ENCODE measurements at places on chromosomes 5 and 9.

DNA sequence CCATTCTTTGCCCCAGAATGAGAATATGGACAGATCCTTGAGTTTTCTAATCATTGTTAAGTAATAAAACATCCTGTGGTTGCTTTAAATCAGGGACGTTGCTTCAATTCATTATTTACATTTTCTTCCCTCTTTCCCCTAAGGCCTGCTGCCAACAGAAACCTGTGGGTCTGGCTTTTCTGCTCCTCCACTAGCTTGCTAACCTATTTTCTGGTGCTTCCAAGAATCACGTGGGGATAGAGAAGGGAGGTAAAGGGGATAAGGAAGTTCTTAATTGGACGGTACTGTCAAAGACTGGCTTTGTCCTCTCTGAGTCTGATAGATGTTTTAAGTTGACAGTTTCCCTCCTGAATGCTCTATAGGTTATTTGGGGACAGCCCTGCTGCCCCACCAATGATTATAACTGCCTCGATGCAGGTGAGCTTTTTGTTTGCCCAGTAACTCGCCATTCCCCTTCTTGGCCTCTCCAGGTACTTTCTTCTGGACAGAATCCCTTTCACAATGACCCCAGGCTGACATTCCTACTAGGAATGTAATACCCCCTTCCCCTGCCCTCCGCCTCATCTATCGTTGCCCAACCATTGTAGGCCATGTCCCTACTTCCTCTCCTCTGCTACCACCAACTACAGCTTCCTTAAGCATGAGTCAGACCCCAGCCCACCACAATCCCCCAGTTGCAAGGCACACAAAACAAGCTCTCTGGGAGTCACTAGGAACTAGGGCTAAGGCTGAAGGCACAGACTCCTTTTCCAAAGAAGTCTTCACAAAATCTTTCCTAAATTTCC, 19.9 kb upstream of the CPEB4 start:
- DNase-seq = no peak

DNA sequence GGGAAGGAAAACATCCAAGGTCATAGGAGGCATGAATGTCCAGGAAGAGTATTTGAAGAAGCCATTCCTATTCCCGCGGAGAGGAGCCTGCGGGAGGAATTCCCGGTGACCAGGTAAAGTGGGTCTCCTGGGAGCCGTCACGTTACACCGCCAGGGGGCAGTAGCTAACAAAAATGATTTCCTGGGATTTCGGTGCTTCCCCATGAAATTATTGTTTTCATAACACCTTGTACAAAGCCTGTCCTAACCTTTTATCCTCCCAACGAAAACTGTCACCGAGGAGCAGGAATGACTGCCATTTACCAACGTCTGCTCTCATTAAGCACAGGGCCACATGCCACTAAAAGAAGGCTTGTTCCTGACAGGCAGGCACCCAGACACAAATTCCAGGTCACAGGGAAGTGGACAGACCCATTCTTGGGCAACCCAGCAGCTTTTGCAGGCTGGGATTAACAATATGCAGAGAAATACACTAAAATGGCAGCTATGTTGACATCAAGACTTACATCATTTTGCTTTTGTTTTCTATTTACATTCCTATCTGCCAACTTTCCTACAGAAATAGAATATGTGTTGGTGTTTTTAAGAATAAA, 41.2 kb upstream of the CTSL start:
- peak; percentile 53 for DNase-seq

DNA sequence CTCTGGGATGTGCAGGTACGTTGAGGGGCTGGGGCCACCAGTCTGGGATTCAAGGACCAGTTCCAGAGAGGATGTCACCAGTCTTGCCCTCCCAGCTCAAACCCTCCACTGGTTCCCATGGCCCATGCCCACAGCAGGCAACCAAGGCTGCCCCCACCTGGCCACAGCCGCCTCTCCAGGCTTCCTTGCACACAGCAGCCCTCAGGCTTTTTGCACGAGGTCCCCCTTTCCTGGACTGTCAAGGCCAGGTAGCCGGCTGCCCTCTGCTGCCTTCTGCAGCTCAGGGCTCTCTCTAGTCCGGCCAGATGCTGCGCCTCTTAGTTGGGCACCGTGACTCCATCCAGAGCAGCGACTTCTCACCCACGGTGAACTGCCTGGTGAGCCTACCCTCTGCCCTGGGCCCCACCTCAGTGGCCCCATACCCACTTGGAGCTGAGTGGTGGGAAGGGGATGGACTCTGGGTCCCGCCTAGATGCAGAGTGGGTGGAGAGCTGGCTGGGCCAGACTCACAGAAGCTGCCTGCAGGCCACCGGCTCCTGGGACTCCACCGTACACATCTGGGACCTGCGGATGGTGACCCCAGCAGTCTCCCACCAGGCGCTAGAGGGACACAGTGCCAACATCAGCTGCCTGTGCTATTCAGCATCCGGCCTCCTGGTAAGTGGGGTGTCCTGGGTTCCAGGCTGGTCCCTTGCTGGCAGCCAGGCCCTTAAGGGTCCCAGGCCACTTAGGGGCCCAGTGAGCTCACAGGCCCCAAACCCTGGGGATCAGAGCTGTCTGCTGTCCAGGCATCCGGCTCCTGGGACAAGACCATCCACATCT, 2.9 kb downstream of the WDR38 start:
- peak; percentile 40 for DNase-seq

DNA sequence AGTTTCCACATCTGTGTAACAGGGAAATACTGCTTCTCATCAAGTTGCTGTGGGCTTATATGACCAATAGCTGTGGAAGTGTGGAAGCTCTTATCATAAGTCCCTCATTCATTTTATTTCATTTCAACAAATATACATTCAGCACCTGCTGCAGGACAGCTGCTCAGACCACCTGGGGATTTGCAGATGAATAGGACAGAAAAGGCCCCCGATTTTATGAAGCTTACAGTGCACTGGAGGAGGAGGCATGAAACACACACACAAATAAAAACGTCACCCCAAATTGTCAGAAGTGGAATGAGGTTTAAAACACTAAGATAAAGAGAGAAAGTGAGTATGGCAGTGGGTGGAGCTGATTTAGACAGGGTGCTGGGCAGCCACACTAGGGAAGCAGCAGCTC, 107.2 kb downstream of the DRD1 start:
- no peak for DNase-seq

DNA sequence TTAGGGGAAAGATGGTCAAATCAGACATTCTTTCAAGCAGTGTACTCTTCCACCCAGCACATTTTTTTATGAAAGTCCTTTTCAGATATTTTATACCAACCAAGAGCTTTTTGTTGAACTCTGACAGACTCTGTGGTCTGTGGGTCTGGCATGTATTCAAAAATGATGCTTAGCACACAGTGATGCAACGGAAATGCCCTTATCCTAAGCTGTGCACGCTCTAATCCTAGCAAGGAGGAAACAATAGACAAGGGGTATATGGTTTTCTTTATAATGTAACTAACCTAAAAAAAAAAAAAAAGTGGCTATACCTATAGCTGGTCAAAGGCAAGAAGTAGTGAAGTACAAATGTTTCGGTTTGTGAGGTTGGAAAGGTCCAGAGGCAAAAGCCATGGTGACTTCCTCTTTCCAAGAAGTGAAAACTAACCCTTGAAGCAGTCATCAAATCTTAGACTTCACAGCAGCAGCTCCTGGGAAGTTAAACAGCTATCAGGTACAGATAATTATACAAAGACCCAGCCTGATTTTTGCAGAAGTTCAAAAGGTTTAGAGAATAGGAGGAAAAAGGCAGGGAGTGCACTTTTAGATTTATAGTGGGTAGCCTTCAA, 82.5 kb downstream of the SEMA6A start:
- no peak for DNase-seq

GRCh38 chr9:117616431-117616831, 87.8 kb upstream of the TLR4 start:
- DNase-seq = no peak

DNA sequence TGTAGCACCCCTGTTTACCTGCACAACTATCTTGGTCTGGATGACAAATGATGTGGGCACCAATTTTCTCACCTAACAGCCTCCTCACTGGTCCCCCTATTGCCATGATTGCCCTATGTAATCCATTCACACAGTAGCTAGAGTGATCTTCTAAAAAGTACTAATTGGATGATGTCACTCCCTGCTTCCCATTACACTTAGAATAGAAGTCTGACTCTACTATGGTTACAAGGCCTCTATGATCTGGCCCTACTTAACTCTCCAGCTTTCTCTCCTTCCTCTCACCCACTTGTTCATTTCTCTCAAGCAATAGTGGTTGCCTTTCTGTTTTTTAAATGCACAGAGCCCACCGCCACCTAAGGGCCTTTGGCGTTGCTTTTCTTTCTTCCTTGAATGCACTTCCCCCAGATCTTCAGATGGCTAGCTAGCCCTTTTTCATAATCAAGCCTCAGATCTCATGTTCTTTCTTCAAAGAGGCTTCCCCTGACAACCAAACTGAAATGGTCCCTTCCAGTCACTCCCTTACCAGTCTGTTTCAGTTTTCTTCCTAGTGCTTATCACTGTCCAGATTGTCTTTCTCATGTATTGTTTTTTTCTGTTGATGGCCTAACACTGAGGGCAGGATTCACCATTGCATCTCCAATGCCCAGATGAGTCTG, 8.7 kb downstream of the IGIP start:
- DNase-seq = no peak

DNA sequence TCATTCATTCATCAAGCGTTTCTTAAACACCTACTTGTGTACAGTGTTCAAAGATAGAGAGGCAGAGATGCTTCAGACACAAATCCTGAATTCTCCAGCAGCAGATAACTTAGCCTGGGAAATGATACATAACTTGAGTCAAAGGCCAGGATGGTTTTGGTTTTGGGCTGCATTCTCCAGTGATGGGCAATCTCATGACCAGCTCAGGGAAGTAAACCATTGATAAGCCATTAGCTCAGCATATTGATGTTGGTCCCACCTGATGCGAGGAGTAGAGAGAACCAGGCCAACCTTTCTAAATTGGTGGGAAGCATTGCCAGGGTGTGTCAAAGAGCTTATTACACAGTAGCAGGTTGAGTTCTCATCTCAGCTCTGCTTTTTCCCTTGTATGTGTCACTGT, 53.0 kb downstream of the SH3RF2 start:
- DNase-seq = no peak

DNA sequence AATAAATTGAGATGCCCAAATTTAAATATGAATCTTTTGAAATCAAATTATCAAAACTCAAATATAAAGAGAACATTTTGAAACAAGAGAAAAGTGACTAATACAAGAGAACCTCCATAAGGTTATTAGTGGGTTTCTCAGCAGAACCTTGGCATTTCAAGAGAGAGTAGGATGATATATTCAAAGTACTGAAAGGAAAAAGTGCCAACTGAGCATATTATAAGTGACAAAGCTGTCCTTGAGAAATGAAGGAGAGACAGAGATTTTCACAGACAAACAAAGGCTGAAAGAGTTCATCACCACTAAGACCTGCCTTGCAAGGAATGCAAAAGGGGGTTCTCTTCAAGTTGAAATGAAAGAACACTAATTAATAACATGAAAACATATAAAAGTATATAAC, 366.0 kb downstream of the HINT1 start:
- DNase-seq = no peak

- no peak for DNase-seq
These were observed 464.5 kb upstream of the RGMB start for GRCh38 chr5:98308960-98309359.

DNA sequence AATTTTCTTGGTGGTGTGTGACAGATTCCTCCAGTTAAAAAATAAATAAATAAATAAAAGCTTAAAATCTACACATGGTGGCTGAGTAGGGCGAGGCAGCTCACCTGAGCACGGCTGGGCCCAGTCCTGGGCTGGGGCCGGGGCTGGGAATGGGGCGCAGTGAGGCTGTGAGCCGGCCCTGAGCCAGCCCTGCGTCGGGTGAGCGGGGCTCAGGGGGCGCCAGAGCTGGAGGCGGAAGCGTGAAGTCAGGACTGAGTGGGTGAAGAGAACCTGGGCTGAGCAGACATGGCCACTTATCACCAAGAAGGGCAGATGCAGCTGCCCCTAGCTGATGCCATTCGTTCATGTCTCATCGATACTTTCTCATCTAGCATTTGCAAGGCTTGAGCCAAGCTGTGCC, 22.8 kb upstream of the DTWD2 start:
- DNase-seq = no peak

- no peak for DNase-seq
These were observed 221.9 kb downstream of the PDZD2 start for GRCh38 chr5:31860726-31861433.

DNA sequence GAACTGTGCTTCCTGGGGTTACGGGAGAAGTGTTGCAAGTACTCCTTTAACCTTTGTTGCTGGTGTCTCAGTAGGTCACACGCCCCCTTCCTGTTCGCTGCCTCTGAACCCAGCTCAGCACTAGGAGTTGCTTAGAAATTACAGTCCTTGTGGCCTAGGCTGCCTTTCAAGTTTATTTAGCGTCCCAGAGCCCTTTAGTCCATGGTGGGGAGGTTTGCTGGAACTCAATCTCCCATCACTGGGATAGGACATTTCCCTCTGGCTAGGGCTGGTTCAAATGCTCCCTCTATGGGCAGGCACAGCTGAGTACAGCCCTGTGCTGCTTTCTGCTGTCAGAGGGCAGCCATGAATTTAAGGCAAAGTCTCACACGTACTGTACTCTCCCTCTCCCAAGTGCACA, 4.7 kb downstream of the IFNA8 start:
- DNase-seq = no peak

DNA sequence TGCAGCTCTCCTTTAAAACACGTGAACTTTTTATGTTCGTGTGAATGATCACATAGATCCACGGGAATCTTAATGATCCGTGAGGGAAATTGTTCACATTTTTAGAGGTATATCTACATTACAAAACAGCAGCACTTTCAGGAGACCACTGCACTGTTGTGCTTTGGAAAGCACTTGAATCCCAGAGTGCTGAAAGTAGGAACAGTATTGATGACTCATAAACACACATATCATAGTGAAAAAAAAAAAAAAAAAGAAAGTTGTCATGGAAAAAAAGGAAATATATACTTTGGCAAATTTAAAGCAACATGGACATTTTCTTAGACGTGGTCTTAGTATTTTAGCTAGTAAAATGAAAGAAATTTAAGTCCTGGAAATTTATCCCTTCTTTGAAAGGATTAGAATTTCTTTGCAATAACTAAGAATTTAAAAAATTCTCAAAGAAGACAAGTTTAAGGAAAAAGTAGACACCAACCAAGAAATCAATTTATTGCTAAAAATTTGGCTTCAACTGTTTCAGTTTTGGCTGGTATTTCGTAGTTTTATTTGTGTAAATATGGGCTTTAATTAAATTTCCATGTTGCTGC, 55.4 kb downstream of the ADGRV1 start:
- no peak for DNase-seq

DNA sequence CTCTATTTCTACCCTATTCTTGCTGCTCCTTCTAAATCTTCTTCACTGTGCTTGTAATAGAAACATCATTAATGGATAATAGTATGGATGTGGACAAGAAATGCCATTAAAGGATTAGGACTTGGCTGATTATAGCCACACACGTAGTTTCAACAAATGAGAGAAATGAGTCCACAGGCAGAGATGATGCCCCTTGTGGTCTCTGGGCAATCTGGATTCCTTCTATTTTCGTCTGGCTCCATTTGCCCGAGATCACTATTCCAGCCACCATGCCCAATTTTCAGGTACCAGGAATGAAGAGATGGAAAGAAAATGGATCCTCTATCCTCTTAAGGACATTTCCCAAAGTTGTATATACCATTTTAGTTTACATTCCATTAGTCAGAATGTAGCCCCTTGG, 13.2 kb downstream of the VLDLR start:
- no peak for DNase-seq

- no peak for DNase-seq
These were observed 5.1 kb downstream of the BHMT2 start for GRCh38 chr5:79074641-79075040.

GRCh38 chr5:83654427-83654994, 66.1 kb downstream of the HAPLN1 start:
- no peak for DNase-seq

All from NCI-H526 (cell line).